Activated CD4-positive, CD25-positive, alpha-beta regulatory T cell treated with anti-CD3 and anti-CD28 coated beads, Interleukin-2, amount 50 U/mL, for 16 hours (primary cell): ENCODE measurements at places on chromosomes 6 and 20.

DNA sequence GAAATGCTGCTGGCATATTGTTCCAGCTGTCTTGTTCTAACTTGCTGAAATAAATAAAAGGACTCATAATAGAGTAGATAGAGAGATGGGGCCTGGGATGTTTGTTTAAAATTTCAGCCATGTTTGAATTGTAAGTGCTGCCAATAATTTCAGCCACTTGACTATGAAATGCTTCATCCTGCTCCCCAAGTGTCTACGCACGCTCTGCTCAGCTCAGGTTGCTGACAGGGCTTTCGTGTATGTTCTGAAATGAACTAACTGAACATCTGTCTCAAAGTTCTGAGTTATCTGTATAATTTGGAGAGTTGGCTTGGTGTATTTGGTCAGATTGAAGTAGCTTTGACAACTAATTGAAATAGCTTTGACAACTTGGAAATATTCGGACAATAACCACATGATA, 387.8 kb downstream of the BMP2 start:
- no peak for DNase-seq

DNA sequence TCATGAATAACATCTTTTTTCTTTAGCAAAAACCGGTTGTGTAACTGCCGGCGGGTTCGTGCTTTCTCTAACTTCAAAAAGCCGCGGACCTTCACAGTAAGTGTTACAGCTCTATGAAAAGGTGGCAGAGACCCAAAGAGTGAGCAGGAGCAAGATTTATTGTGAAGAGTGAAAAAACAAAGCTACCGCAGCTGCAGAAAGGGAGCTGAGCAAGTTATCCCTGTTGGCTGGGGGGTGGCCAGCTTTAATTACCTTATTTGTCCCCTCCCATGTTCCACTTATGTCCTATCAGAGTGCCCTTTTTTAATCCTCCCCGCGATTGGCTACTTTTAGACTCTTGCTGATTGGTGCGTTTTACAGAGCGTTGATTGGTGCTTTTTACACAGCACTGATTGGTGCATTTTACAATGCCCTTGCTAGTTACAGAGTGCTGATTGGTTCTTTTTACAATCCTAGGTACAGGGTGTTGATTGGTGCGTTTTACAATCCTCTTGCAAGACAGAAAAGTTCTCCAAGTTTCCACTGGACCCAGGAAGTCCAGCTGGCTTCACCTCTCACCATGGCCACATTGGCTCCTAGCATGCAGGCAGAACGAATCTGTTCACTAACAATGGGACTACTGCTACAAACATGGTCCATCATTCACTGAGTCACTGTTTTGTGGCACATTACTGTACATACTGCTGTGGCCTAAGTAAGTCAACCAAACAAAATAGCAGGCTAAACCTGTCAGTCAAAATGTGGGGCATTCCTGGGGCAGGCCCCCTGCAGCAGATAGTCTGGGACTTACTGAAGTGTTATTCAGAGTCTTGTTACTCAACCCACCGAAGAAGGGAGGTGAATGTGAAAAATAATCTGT, 52.8 kb downstream of the MYLIP start:
- DNase-seq = no peak

DNA sequence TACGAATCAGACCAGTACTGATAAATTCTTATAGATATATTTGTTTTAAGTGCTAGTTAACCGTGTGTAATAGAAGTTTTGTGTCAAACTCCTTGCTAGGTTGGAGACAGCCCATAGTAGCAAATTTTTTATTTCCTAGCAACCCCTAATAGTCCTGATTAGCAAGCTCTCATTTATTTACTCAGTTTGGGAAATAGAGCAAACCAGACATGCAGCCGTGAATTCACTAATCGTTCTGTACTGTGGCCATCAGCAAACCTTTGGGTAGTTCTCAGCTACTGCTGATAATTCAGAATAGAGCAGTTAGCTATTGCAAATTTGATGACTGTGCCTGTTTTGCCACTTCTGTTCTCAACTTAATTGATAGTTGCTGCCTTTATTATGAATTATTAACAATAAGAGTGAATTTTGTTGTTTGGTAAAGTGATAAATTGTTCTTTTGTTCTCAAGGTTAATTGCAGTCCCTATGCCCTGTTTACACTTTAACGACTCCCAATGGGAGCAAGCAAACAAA, 215.8 kb downstream of the GRM1 start:
- no peak for DNase-seq

DNA sequence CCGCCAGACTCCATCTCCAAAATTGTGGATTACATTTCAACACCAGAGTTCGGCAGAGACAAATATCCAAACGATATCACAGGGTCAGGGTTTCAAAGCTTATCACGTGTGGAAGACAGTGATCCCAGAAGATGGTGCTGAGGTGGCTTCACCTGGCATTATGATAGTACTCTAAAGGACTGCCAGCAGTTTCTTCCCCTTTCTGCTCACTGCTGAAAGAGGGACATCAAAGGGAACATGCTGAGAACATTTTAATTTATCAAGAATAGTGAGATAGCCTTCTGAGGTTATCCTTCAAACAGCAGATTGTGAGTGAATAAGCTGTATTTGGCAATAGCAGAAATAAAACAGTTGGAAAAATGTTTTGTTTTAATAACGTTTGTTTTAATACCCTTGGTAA, 79.7 kb downstream of the FIG4 start:
- DNase-seq = no peak

GRCh38 chr6:153103319-153103655, 27.8 kb downstream of the RGS17 start:
- DNase-seq = no peak

DNA sequence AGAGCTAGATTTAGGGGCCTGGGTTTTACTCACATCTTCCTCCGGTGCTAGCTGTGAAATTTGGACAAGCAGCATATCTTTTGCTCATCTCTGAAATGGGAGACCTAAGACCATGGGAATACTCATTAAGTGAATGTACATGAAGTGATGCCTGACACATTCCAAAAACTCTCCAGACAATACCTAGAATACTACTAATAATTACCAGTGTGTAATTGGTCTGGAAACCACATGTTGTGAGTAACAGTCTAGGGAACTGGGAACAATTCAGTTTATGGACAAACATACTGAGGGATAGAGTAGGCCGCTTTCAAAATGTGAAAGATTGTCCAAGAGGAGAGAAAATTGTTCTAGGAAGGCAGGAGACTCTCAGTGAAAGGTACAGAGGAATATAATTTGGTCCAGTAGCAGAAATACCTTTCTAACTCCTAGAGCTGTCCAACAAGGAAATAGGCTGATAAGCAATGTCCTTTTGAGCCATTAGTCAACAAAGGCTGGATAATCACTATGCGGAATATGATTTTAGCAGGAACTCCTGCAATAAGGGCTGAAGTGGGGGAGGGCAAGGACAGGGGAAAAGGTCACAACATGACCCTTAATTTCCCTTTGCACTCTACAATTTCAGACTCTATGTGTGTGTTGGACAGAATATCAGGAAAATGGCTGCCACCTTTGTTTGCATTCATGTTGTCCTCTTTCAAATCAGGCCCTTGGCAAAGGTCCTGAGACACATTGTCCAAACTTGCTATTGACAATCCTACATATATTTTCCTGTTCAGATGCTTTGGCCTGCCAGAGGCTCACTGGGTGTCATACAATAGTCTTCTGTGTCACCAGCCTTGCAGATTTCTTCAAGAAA, 315.4 kb downstream of the PLCB1 start:
- no peak for DNase-seq

DNA sequence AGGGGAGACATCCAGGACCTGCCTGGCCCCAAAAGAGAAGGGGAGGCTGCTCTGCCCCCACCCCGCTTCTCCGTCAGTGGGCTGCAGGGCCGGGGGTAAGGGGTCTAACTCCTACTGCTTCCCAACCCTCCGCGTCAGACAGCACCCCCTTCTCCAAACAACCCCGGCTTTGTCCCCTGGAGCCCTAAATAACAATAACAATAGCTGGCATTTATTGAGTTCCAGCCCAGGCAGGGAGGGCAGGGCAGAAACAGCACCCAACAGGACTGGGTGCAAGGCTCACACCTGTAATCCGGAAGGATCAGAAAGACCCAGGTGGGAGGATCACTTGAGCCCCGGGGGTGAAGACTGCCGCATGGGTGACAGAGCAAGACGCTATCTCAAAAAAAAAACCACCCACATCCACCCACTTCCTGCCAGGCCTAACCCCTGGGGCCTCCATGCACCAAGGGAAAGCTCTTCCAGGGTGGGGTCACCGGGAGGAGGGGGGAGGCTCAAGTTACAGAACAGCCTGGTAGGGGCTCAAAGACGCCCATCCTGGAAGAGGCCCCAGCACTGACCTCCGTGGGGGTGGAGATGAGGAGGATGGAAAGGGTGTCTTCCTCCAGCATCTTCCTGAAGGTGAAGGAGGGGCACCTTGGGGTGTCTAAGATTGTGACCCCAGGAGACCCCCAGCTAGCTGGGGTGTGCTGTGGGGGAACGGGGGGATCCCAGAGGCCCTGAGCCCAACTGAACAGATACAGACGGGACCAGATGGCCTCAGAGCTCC, 1.3 kb upstream of the FNDC11 start:
- peak; percentile 31 for DNase-seq

DNA sequence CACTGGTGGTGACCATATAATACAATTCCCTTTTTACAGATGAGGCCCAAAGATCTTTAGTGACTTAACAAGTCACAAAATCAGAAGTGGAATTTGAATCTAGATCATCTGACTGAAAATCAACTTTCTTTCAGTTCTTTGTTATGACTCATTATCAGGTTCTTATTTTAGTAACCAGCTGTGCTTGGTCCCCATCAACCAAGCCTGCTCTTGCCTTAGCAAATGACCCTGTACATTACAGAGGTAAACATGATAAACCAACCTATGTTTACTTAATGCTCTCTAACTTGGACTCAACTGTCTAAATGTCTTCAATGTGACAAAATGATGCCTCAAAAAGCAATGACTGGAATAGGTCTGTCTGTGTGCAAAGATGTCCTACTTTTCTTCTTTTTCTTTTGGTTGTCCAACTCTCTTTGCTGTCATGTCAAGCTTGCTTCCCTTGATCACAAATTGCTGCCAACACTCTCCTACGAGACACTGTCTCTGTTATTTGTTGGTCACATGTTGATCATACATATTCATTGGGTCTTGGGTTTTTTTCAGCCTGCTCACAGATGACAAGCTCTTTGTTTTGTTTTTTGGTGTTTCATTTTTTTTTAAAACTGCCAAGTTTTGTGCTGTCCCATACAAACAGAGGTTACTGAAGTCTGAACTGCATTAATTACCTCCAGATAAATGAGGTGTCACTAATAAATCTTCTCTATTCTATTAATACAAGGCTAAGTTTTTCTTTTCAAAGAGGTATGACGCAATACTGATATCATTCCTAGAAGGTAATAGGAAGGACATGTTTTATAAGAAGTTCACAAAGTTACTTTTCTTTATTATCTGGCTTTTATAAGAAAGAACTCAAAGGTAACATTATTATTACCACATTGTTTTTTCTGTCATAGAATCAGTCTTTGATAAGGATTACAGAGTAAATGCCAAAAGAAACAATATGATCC, 62.2 kb upstream of the PLN start:
- no peak for DNase-seq

GRCh38 chr6:12096342-12096741, 84.2 kb downstream of the HIVEP1 start:
- DNase-seq = no peak

DNA sequence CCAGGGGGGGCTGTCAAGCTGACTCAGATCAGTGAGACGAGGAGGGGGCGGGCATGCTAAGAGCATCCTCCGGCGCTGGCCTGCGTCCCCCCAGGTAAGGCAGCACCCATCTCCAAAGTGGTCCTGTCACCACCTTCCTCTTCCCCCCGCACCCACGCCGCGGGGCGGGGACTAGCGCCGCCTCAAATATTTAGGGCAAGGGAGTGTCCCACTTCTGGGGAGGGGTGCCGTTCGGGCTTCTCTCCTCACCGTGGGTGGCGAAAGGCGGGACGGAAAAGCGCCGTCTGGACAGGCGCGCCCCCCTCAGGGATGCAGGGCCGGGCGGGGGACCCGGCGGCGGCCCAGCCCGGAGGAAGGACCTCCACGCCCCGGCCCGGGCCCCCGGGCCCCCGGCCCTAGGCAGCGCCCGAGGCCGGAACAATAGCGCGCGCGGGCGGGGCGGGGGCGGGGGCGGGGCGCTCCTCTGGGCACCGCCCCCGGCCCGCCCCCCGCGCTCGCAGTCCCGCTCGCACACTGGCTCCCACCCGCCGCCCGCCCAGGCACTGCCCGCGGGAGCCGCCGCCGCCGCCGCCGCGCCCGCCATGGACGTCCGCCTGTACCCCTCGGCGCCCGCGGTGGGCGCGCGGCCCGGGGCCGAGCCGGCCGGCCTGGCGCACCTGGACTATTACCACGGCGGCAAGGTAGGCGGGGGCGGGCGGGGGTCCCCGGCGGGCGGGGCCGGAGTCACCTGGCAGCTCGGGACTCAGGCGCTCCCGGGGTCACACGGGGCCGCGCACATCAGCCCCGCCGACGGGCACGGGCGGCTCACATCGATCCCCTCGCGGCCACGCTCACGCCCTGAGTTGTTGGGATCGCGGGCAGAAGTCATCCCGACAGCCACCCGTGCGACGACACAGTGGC, at the start of gene TOX2:
Gene TOX2, plus strand, starts transcription at position 542 of the 900 bp plus-strand sequence. Its CDS starts 40 bp downstream, at position 582.
- no peak for DNase-seq

DNA sequence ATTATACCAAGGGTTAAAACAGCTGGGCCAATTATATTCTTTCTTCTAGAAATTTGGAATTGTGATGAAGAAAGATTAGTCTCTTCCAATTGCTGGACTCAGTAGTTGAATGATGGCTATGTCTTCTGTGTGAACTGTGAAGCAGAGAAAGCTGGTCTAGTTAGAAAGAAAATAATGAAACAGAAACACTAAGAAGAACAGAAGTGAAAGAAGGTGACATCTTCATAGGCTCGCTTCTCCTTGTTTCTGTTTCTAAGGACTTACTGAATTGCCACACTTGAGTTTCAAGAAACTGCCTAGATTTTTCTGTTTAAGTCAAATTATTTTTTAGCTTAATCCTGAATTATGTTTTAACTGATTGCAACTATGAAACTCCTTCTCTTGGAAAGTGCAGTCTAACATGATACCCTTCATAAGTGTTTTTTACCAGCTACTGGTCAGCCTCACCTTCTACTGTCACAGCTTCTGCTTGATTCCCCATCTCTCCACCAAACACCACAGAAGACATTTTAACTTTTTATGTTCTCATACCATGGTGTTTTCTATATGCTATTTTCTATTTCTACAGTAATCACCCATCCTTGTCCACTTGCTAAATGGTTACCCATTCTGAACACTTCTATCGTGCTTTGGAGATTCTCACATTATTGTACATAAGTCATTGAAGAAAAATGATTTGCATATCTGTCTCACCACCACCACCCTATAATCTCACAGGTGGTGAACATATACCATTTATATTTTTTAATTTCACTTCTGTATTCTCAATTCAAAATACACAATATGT, 268.8 kb downstream of the GRIK2 start:
- no peak for DNase-seq

DNA sequence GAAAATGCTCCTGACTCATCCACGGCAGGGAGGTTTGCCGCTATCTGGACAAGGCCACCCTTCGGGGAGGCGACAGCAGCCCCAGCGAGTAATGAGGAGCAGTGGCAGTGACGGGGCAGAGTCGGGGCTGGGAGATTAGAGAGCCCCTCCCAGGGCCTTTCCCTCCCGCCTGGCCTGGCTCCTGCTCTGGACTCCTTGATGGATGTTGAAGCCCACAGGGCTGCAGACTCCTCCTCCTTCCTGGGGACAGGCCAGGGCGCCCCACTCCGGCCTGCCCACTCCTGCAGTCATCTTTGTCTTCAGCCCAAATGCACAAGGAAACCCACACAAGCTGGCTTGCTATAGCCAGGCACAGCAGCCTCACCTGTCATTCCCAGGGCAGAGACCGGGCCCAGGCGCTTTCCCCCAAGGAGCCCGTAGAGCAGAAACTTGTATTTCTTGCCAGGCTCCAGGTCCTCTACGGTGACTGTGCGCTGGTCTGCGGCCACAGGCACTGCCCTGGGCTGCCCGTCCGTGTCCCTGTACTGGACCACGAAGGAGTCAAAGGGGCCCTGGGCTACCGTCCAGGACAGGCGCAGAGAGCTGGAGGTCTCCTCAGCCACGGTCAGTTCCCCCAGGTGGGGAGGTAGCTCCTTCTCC, 7.7 kb downstream of the CYP21A2 start:
- no peak for DNase-seq
